ENCODE measurements at places on chromosomes 16 and 17.

DNA sequence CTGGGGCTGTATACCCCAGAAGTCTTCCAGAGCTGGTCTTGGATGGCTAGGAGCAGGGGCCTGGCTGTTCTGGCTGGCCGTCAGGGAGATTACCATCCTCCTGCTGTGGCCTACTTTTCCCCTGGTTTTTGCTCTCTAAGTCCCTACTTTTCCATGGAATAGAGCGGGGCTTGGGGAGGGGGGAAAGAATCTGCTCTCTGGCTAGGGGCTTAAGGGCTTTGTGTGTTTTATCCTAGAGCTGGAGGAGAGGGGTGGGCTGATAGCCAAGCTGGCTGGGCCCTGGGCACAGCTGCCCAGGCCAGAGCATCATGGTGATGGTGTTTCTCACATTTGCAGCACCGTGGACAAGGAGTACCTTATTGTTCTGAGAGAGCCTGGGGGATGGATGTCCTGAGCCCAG, 3.6 kb downstream of the NRN1L start:
- DNase-seq = no peak

GRCh38 chr17:80169784-80170500, at the start of gene CARD14:
Gene CARD14 (plus strand): TSS chr17:80170030. CDS start chr17:80181439, 11,409 bp downstream.
- DNase-seq = no peak

DNA sequence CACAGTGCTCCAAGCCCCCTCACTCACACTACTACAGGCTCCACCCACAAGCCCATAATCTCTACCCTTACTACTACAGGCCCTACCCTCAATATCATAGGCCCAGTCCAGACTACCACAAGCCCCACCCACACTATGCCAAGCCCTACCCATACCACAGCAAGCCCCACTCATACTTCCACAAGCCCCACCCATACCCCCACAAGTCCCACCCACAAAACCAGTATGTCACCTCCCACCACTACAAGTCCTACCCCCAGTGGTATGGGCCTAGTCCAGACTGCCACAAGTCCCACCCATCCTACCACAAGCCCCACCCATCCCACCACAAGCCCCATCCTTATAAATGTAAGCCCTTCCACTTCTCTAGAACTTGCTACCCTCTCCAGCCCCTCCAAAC, 13.8 kb downstream of the RIPOR1 start:
- DNase-seq = no peak

DNA sequence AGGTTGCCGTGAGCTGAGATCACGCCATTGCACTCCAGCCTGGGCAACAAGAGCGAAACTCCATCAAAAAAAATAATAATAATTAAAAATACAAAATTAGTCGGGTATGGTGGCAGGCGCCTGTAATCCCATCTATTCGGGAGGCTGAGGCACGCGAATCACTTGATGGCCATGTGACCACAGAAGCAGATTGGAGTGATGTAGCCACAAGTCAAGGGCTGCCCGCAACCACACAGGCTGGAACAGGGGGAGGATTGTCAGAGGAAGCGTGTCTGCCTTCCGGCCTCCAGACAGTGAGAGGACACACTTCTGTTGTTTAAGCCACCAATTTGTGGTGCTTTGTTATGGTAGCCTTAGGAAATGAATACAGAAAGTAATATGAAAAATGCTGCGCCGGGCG, 11.8 kb upstream of the NAGS start:
- no peak for DNase-seq

- no peak for DNase-seq
Measured at GRCh38 chr17:66795486-66795885, 39.4 kb upstream of the CACNG5 start.

DNA sequence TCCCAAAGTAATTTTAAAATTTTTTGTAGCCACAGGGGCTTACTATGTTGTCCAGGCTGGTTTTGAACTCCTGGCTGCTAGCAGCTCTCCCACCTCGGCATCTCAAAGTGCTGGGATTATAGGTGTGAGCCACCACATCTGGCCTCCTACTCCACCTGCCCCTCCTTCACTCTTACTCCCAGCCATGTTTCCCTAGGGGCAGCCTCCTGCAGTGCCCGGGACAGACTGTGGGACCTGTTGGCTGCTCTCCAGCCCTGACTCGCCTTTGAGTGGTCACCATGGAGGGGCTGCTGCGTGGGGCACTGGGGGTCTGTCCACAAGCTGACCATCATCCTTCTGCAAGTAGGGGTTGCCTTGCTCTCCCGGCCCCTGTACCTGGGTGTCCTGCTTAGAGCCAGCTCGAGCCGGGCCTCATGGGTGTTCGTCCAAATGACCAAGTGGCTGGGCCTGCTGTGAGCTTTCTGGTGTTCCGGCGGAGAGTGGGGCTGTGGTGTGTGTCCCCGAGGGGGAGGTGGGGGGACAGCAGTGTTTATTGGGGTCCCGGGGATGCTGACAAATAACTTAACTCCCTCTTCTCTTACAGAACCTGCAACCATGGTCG, 16.6 kb downstream of the SPIRE2 start:
- no peak for DNase-seq

- DNase-seq = no peak
Measured at GRCh38 chr16:80751167-80751566, 53.2 kb downstream of the CDYL2 start.

DNA sequence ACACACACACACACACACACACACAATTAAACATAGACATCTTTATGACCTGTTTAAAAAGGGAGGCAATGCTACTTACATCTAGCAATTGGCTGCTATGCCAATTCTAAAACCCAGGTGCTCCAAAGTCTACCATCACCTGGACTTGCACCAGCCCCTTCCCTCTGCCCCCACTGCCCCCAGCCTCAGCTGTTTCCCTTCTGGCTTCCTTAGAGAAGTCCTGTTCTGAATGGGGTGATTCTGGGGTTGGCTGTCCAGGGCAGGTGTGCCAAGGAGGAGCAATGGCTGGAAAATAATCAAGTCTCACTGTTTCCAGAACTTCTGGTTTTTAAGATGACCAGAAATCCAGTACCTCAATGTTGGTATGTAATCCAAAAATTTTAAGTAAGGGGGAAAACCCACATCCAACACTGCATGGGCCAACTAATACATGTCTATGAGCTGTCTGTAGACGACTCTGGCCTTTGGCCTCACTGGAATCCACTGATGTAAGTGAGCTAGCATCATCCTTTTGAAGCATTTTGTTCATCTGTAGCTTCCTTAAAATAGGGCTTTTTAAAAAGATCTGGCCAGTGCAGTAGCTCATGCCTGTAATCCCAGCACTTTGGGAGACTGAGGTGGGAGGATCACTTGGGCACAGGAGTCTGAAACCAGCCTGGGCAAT, 2.1 kb downstream of the IFT20 start:
- DNase-seq = no peak

- DNase-seq = no peak
Measured at GRCh38 chr16:84925092-84925772, 86.1 kb downstream of the ZDHHC7 start.

- no peak for DNase-seq
Measured at GRCh38 chr16:12358898-12359297, 382.4 kb downstream of the SNX29 start.

- no peak for DNase-seq
Measured at GRCh38 chr17:76241204-76241538, 878 bp upstream of the RNF157 start.

DNA sequence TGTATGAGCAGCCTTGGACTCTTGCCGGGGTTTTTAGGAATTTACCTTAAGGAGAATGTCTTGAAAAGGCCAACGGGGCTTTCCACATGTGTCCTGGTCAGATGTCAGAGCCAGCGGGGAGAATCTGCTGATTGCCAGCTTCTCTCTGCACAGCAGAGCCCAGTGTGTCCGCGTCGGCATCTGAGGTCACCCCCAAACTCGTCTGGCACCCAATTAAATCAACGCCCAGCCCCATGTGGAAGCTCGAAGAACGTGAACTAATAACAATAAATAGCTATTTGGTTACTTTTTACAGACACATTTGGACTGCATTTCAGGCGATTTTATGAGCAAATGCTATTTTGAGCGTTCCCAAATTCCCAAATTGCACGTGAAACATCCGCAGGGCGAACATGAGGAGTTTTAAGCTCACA, 303.5 kb downstream of the FOXL1 start:
- DNase-seq = no peak

DNA sequence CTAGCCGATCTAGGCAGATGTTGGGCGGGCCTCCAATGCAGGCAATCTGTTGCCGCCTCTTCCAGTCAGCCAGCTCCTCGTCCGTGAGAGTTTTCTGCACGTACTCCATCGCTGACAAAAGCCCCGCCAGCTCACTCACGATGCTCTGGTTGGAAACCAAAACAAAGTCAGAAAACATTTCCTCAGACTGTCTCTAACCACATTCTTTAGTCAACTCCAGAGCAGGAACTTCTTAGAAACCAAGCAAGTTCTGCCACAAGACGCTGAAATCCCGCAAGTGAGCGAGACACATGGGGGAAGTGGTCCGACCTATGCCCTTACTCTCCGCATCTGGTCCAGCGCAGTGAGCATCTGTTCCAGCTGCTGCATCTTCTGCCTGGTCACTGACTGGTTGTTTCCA, 49.1 kb downstream of the STAT5A start:
- no peak for DNase-seq

GRCh38 chr16:86663685-86664521, 85.6 kb downstream of the FOXL1 start:
- DNase-seq = no peak

- no peak for DNase-seq
Measured at GRCh38 chr16:84220851-84221250, 19.0 kb downstream of the KCNG4 start.

DNA sequence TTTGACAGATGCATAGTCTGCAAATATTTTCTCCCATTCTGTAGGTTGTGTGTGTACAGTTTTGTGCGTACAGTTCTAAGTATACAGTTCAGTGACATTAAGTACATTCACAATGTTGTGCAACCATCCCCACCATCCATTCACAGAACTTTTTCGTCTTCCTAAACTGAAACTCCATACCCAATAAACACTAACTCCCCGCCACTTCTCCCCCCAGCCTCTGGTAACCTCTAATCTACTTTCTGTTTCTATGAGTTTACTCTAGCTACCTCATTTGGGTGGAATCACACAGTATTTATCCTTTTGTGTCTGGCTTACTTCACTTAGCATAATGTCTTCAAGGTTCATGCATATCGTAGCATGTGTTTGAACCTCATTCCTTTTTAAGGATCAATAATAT, 14.3 kb downstream of the PIK3R5 start:
- no peak for DNase-seq

- no peak for DNase-seq
Measured at GRCh38 chr17:58328195-58329034, at the start of gene TSPOAP1. Gene TSPOAP1 (minus strand): TSS chr17:58328795. CDS start chr17:58327920, 875 bp downstream.

- DNase-seq = no peak
Measured at GRCh38 chr16:81204798-81205680, 33.5 kb upstream of the BCO1 start.

- no peak for DNase-seq
Measured at GRCh38 chr17:33171931-33172330, 121.2 kb downstream of the ASIC2 start.

GRCh38 chr17:74478420-74479100, 12.1 kb downstream of the CD300A start:
- DNase-seq = no peak

DNA sequence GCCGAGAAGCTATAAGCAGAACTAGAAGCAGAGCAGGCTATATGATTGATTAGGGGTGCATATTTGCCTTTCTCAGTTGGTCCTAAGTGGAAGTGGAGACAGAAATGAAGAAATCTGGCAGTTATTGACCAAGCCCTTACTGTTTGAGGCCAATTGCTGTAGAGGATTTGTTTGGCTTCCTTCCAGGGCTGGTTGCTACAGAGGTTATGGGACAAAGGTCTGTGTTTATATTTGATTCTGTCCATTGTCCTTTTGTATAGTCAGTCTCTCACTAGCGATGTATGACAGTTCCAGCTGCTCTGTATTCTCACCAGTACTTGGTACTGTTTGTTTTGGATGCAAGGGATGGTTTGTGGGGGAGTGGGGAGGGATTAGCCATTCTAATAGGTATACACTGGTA, 7.3 kb upstream of the ALOX15 start:
- DNase-seq = no peak

- DNase-seq = no peak
Measured at GRCh38 chr17:77555741-77556291, 402.7 kb upstream of the TNRC6C start.
